ENCODE measurements at places on chromosomes 6 and 20. TPM values are rescaled to one million over a fixed set of nuclear protein-coding genes. Genes with fewer than 3 reads are reported as not detected.

The STMND1 gene
- total RNA-seq = not detected

The GJA10 gene
- not detected for total RNA-seq

The CCN2 gene
- not detected for total RNA-seq

The ERVFRD-1 gene
- not detected for total RNA-seq
